ENCODE measurements at places on chromosomes 1 and 21.

DNA sequence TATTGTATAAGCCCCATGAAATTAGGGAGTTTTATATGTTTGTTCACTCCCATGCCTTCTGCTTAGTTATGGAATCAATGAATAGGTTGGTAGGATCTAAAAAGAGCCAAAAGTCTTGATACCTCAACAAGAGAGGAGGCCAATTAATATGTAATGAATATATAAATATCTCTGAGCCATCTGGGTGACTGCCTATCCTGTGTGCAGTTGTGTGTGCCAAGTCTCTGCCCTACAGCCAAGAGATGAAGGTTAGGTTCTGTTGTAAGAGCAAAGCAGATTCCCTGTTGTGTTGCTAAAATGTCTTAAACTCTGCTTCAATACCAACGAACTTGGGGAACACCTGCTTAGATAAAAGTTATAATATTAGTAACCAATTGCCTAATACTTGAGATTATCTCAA lies 61.8 kb upstream of the GORAB start:
- DNase-seq = no peak

- DNase-seq = no peak
Observed at GRCh38 chr1:67524143-67525052, 94.2 kb upstream of the SERBP1 start.

- no peak for DNase-seq
Observed at GRCh38 chr1:14611792-14612191, 13.3 kb downstream of the KAZN start.

DNA sequence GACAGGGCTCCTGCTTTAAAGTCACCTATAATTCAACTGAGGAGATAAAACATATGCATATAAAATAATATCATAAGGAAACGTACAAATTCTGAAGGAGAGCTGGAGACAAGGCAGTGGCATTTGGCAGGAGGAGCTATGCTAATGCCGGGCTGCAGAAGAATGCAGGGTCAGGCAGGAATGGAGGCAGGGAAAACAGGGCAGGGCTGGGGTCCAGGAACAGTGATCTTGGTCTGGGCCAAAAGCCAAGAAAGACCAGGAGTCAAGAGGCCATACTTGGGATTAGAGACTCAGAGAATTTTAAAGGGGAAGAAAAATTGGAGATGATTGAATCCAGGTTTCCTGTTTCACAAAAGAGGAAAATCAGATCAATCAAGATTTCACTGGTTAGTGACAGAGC lies 20.0 kb upstream of the BRDT start:
- no peak for DNase-seq

DNA sequence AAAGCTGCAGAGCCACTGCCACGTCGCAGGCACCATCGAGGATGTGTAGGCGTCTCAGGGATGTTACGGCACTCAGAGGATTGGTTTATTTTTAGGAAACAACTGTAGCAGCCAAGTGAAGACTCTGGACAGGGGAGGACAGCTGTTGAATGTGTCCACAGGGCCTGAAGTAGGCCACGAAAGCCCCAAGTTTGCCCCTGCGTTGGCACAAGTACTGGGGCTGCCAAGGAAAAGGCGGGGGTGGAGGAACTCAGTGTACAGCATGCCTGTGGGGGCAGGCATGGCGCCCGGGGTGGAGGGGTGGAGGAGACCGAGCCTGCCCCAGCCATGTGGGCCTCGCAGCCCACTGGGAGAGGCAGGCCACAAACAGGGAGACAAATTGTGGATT lies 89.7 kb downstream of the ADARB1 start:
- DNase-seq = no peak

- no peak for DNase-seq
Observed at GRCh38 chr1:244636488-244637259, 16.3 kb upstream of the DESI2 start.

DNA sequence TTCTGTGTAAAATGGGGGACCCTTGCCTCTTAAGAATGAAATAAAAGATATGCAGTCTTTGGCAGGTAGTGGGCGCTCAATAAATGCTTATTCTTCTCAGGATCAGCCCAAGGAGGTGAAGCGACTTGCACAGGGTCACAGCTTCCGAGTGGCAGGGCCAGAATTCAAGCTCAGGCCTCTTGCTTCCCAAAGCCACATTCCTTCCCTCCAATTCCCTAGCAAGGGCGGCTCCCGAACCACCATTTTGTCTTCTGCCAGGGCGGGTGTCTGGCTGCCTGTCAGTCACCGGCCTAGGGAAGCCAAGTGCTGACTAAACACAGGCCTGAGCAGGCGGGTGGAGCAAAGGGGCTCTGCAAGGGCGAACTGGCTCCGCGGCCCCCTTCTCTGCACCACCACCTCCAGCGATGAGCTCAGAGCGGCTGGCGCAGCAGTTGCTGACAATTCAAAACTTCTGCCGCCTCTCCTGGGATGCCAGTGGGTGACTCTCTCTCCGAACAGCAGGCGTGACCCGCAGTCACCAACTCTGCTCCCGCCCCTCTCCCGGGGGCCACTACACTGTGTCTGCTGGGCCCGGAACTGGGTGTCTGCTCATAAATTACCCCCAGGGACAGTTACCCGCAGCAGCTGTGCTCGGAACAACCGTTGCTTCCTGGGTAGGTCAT lies 10.8 kb downstream of the GPR3 start:
- no peak for DNase-seq

- no peak for DNase-seq
Observed at GRCh38 chr1:14140831-14141401, 440.9 kb downstream of the PRDM2 start.

DNA sequence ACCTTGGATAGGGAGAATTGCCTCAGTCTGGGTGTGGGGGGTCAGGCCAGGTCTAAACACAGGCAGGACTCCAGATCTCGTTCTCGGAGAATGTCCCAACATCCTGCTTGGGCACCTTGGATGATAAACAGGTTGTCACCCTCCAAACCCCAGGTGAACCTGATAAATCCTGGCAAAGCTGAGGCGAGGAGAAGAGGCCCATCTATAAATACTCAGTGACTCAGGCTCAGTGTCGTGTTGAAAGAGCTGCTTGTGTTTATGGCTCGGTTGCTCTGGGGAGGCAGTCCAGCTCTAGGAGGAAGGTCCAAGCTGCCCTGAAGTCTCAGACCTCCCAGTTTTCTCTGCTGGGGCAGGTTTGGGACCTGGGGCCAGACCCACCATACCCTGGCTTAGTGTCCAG lies 15.8 kb upstream of the TRIM63 start:
- no peak for DNase-seq

DNA sequence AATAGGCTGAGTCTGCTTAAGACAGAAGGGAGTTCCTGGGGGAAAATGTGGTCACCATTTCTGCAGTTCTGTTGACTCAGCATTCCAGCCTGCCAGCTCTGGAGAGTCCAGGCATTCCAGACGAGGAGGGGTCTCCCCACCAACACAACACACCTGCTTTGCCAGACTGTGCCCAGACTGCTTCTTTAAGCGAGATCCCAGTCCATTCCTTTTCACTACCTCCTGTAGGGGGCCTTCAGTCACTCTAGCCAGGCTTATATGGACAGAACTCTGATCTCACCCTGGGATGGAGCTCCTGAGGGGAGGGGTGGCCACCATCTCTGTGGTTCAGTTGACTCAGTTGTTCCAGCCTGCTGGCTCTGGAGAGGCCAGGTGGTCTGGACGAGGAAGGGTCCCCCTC lies 48.5 kb downstream of the UBE2U start:
- DNase-seq = no peak

DNA sequence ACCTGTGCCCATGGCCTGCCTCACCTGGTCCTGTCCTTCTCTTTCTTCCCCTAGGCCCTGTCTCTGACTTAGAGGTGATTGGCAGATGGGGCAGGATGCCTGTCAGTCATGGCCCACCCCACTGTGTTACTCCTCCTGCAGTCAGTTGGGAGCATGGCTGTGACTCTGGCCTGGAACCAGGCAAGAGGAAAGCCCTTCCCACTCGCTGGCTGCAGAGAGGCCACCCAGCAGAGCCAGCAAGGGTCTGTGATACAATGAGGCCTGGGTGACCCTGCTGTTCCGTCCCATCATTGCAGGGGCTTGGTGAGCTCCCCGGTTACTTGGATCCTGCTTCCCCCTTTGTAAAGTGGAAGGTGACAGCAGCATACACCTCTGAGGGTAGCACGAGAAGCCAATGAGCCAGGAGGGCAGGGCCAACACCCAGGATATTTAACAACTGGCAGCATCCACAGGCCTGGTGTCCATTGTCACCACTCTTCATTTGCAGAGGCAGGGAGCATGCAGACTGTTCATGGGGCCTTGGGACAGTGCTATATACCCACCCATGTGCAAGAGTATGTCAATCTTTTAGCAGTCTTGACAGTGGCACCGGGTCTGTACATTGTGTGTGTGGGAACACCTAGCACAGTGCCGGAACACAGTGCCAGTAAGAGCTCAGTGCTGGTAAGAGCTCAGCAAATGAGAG lies 191.0 kb upstream of the C1orf174 start:
- no peak for DNase-seq

GRCh38 chr21:27129215-27129614 lies 162.3 kb upstream of the ADAMTS5 start:
- no peak for DNase-seq

DNA sequence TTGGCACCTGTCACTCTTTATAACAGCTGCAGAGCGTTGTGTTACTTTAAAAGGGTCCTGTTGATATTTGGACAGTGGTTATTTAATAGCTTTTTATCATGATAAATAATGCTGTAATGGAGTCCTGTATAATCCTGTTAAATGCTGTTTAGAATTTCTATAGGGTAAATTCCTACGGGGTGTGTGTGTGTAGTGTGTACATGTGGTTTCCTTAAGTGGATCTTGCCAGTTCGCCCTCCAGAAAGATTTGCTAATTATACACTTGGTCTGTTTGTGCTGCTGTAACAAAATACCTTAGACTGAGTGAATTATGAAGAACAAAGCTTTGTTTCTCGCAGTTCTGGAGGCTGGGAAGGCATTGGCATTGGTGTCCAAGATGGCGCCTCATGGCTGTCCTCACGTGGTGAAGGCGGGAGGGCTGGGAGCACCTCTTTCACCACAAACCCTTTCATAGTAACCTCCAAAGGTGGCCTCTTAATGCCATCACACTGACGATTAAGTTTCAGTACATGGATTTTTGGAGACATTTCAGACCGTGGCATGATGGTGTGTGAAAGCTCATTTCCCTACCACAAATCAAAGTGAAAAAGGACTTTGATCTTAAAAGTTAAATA lies 11.2 kb downstream of the PRMT2 start:
- DNase-seq = no peak

GRCh38 chr1:74065081-74065480 lies 132.9 kb downstream of the LRRIQ3 start:
- no peak for DNase-seq

DNA sequence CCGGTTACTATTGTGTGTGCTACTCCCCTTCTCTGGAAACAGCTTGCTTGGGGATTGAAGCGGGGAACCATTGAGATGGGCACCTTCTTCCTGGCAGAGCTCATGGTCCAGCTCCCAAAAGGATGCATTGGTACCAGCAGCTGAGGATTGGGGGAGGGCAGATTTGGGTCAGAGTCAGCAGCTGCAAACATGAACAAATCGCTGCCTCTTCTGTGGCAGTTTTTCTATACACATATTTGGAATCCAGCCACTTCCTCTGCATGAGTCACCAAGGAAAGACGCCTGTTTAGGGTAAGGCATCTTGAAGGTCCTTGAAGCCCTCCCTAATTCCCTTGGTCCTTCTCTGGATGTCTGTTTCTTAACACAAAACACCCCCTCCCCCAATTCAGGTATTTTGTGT lies 104.7 kb downstream of the DAB1 start:
- no peak for DNase-seq

DNA sequence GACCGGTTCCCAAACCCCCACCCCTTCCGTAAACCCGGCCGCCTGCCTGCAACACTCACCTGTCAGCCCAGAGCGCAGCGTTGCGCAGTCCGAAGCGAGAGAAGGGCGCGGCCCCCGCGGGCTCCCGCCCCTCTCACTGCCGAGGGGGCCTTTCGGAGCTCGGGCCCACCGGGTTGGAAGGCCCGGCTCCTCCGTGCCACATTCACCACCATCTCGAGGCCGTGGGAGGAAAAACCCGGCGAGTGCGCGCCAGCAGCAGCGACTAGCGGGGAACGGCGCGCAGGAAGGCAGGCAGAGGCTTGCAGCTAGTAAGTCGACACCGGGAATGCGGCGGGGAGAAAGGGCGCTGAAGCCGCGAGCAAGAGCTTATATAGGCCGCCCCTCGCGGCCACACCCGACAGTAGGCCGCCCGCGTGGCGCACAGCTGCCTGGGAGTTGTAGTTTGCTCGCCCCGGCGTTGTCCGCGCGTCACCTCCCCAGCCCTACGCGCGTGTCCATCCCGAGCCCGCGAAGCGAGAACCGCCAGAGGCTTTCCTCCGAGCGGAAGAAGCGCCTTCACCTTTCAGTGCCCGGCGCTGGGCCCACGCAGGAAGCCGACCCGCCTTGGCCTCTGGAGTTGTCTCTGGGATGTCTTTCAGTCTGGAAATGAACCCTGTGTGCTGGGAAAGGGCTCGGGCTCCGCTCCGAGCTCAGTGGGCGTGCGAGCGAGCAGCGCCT lies 10.4 kb upstream of the RAB42 start:
- DNase-seq = peak; percentile 97

DNA sequence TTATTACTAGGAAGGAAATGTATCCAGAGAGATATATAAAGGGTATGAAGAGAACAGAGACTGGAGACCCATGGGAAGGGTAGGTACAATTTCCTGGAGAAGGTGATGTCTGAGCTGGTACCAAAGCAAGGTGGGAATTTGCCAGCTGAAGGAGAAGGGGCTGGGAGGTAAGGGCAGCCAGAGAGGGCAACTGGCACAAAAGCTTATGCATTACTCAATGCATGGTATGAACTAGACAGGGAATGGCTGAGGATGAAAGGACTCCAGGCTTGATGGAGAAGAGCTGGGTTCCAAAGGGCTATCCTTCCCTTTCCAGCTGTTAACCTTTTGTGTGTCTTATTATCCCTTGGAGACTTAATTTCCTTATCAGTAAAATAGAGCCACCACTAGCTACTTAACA lies 113.6 kb upstream of the GADD45A start:
- DNase-seq = no peak

DNA sequence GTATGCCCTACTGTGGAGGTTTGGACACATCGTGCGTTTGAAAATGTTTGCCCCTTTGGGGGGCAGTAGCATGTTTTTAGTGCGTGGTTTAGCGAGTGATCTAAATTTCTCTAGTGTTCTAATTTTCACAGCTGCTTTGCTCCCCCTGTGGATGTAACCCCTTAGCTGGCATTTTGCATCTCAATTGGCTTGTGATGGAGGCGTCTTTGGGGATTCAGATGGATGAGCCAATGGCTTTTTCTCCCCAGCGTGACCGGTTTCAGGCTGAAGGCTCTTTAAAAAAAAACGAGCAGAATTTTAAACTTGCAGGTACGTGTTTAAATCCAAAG lies 836 bp downstream of the CDC7 start:
- peak; percentile 76 for DNase-seq

- DNase-seq = no peak
Observed at GRCh38 chr1:42163536-42164503, 725 bp downstream of the GUCA2A start.

- DNase-seq = no peak
Observed at GRCh38 chr1:41917835-41918449, 780 bp downstream of the HIVEP3 start.

DNA sequence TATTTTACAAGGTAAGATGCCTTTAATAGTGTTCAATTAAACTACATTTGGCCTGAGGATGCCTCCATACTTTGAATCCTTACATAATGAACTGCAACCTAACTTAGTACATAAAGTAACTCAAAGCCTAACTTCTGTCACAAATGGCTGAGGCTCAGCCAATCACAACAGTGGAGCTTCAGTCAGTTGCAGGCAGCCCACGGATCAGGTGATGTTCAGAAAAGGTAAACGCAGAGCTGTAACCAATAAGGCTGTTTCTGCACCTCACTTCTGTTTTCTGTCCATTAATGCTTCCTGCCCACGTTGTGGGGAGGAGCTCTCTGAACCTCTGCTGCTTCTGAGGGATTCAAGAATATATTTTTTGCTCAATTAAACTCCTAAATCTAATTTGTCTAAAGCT lies 94.8 kb upstream of the KIAA0040 start:
- DNase-seq = no peak
